ENCODE measurements at places on chromosomes 11 and 22.

GRCh38 chr11:35192347-35192746, 53.4 kb downstream of the CD44 start:
- DNase-seq: peak; percentile 7

DNA sequence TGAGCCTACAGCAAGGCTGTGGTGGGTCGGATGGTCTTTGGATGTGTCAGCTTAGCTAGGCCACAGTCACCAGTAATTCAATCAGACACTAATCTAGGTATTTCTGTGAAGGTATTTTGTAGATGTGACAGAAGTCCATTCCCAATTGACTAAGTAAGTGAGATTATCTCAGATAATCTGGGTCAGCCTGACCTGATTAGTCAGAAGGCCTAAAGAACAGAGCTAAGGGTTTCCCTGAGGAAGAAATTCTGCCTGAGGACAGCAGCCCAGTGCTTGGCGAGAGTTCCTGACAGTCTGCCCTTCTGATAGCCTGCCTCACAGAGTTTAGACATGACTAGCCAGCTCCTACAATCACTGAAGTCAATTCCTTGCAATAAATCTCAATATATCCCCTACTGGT, 28.7 kb downstream of the GUCD1 start:
- DNase-seq: no peak

- no peak for DNase-seq
Measured at GRCh38 chr22:46126853-46127385, 23.4 kb upstream of the PPARA start.

GRCh38 chr11:134973801-134974200, 561.8 kb upstream of the B3GAT1 start:
- DNase-seq: no peak

DNA sequence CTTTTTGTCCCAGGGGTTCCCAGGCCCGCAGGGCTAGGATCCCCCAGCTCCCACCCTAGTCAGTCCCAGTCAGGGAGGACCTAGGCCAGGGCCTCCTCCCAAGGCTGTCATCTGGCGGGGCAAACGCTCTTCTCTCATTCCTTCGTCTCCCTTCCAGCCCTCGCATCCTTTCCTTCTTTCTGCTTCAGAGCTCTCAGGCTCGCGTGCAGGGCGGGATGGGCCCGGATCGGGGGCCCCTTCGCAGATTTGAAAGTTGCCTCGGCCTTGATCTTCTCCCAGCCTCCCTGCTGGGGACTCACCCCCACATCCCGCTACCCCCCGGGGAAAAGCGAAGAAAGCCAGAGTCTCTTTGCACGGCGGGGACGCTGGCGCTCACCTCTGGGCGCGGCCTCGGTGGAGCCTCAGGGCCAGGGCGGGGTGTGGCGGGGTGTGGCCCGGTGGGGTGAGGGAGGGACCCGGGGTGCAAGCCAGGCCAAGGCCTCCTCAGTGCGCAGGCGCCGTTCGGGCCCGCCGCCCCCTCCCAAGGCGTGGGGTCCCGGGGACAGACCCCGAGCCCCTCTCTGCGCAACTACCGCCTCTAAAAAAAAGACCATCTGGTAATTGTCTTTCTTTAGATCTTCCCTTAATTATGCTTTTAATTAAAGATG, 14.8 kb upstream of the PAX6 start:
- DNase-seq: no peak

- no peak for DNase-seq
Measured at GRCh38 chr22:31087744-31088215, 6.7 kb downstream of the SMTN start.

GRCh38 chr11:748007-748359, 719 bp downstream of the TALDO1 start:
- DNase-seq: peak; percentile 61

GRCh38 chr11:118320515-118320914, 16.0 kb downstream of the CD3E start:
- DNase-seq: no peak

DNA sequence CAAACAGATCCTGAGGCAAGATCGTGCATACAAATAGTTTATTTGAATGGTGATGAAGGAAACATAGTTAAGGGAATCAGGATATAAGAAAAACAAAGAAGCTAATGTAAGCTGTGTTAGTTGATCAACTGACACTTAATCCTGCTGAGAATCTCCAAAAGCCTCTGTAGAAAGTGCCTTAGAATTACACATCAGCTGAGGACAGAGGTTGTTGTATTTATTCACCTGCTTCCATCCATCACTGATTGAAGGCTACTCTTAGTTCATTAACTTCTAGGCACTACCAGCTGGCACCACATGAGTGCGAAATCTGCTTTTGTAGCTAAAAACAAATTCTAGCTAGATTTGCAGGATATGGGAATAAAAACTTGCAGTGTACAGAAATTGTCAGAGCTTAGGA, 1082.0 kb upstream of the CNTN5 start:
- DNase-seq: no peak

GRCh38 chr11:106098893-106099553, 21.6 kb downstream of the AASDHPPT start:
- DNase-seq: no peak

DNA sequence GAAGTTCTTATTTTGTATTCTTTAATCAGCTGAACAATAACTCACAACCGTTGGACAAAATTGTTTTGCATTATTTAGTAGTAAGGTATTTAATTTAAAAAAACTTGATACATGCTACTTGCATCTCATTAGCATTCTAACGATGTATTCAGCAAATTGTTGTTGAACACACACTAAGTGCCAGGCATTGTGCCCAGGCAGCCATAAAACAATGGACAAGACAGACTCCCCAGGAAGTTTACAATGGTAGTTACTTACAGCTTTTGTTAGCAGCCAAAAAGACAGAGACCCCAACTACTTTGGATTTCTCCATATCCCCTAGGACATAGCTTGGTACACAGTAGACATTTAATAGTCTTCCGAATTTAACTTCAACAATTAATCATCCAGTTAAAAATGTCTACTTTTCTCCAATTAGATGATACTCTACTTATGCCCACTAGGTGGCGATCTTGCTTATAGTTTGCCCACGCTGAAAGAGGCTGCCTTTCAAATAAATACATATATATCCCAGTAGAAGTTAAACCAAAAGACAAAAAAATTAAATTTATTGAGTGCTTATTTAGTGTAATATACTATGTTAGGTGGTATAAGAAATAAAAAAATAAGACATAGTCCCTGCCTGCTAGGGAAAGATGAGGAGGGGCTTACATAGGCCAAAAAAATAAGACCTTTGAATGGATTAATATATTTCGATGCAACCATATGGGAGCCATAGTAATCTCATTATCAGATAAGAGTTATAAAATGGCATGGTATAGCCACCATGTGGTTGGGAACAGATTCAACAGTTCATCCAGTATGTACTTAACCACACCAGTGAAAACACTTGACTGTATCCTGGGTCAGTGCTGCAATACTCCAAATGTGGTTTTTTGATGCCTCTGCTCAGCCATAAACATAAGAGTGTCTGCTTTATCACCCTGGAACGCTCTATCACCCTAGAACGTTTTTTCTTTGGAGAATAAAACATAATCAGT, 2.0 kb upstream of the FJX1 start:
- DNase-seq: peak; percentile 60

DNA sequence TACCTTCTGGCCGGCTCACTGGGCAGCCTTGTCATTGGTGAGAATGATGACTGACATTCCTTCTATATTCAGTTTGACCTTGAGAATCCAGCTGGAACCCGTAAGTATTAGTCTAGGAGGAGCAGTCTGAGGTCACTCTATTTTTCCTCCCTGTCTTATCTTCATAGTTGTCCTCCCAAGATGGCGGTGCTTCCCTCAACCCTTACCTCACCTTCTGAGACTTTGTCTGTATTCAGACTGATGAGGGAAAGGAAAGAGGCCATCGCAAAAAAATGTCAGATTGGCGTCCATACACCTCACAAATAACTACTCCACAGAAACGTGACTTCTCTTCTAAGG, 6.0 kb downstream of the KREMEN1 start:
- DNase-seq: no peak

DNA sequence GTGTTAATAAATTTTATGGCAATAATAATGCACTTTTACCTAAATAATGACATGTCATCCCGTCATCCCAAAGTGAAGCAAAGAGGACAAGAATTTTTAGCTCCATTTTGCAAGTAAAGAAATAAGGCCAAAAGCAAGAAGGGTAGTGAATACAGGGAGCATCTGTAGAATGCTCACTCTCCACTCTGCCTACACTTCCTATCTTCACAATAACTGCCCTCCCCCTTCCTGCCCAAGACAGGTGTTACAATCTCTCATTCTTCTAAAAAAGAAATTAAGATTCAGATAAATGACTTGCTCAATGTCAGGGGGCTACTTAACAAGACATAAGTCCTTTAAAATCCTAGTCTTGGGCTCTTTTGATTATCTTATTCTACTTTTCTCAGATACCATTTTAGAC, 8.9 kb downstream of the RDX start:
- DNase-seq: no peak

DNA sequence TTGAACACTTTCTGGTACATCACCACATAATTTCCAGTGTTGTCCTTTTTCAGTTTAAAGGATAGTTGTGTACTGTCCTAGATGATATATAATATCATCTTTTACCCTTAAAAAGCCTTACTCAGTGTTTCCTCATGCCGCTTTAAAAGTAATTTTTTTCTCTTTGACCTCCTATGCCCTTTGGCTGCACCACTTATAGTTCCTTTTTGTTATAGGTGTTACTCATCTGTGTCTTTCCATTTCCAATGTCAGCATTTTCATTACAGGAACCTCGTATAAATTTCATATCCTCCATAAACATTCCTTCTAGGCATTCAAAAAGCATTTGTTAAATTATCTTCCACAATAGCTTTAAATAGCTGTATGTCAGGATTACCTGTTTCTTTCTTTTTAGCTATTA, 40.8 kb downstream of the USP47 start:
- peak; percentile 10 for DNase-seq

DNA sequence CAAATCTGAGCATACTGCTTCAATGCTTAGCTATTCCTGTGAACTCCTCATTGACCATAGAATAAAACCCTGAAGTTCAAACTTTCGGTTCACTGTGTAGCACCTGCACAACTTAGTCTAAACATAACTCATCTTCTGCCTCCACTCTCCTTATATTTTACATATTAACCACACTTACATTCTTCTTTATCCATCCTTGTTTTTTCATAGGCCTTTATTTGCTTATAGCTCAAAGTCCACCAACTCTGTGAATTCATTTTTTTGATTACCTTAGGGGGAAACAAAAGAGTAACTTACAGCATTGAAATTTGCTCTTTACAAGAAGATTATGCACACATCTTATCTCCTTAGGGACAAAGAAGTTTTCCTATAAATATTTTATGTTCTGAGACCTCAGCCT, 521.6 kb upstream of the FAT3 start:
- DNase-seq: no peak

DNA sequence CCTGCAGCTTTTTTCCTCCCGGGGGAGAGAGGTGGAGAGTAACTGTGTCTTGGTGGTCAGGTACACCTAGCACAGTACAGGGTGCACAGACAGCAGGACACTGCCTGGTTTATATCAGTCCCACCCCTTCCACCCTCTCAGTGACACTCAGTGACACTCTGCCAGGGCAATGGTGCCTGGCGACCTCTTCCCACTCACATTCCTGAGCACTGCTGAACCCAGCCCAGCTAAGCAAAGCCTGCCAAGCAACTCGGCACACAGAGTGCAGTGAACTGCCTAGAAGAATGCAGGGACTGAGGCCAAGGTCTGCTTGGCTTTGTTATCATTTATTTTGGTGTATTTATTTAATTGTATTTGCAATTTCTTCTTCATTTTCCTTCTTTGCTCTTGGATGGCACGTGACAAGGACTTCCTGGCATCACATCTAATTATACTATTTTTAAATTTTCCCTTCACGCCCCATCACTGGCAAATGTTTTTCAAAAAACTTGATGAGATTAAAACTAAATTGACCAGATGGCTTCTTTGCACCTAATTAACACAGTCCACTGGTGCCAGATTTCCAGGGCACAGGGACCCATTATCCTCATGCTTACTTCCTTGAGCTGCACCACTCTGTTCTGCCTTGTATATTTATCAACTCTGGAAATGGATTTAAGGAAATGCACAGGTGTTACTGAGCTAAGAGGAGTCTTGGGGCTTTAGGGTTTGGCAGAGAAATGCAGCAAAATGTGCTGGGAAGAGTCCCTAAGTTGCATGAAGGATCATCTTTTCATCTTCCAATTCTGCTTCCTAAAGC, 205.6 kb downstream of the ADAMTS15 start:
- no peak for DNase-seq

GRCh38 chr22:49971232-49972162, 10.9 kb downstream of the PIM3 start:
- peak; percentile 96 for DNase-seq

DNA sequence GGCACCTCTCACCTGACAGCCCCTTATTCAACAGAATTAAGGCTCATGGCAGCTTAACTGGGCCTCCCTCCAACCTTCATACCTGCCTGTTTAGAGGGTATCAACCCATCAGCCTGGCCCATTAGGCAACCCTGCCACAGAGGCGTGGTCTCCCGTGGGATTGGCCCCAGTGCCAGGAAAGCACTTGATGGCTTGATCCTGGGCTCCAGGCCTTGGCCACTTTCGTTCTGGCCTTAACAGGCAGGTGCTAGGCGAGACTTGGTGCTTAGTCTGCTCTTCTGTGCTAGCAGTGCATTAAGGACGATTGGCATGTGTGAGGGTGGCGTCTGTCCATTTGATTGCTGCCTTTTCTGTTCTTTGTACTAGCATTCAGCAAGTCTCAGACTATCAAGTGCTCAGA, 75.2 kb downstream of the CABIN1 start:
- no peak for DNase-seq

GRCh38 chr11:119901657-119902577, 172.9 kb upstream of the NECTIN1 start:
- DNase-seq: no peak

DNA sequence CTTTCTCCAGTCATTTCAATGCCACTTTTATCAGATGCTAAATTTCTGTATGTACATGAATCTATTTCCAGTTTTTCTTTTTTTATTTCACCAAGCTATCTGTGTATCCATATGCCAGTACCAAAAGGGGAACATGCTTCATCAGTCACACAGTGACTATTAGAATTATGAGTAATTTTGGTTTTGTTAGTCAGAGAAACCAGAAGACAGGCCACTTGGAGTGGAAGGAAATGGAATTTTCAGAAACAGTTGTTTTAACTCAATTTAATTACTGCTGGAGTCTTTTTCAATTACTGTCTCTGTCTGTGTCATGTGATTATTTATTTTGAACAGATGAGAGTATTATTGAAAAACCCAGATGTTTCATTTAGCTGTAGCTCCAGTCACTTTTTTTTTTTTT, 84.6 kb upstream of the ANO3 start:
- DNase-seq: no peak

DNA sequence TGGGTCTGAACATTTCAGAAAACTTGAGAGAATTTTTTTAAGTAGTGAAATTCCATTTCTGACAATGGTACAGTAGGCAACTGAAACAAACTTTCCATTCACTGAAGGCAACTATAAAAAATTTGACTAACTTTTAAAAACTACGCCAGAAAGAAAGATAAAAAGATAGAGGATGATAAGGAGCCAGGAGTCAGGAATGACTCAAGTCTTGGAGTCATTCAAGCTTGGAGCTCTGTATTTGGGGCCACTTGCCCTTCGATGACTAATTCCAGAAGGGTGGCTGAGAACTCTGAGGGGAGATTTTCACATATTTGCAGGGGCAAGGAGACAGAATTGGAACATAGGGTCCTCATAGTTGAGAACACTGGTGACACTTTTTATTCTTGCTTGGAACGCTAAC, 1083.2 kb upstream of the CNTN5 start:
- DNase-seq: no peak

- DNase-seq: no peak
Measured at GRCh38 chr22:49586873-49587272, 240.8 kb downstream of the BRD1 start.

Data from suppressor macrophage (primary cell).